ENCODE measurements at places on chromosomes 3 and 15. TPM values are rescaled to one million over a fixed set of nuclear protein-coding genes. Genes with fewer than 3 reads are reported as not detected.

The SI gene
- not detected for total RNA-seq

The FSD2 gene
- total RNA-seq, result not detected

The LRRC49 gene
- 8.5 TPM for total RNA-seq

The AADACL2 gene
- total RNA-seq, result not detected

The GPR15 gene
- not detected for total RNA-seq

The CLEC3B gene
- total RNA-seq, result 0.37 TPM

The SERPINI2 gene
- total RNA-seq, result 0.12 TPM

The PARP15 gene
- not detected for total RNA-seq

The ZNF774 gene
- 0.23 TPM for total RNA-seq

The LACTB gene
- 25.0 TPM for total RNA-seq

The PLS1 gene
- total RNA-seq, result 9.5 TPM

The TMIE gene
- not detected for total RNA-seq

The SMAD3 gene
- total RNA-seq, result 38.5 TPM

The CCDC54 gene
- total RNA-seq, result not detected

The LSAMP gene
- total RNA-seq, result 5.9 TPM

The SLC6A11 gene
- total RNA-seq, result not detected

The FBXO40 gene
- not detected for total RNA-seq

The ADAMTS9 gene
- total RNA-seq, result 4.4 TPM

The CTDSPL gene
- total RNA-seq, result 6.9 TPM
